ENCODE measurements at places on chromosomes 1 and 21.

GRCh38 chr1:112673592-112674439, 643 bp upstream of the MOV10 start:
- DNase-seq: peak; percentile 4

- DNase-seq: no peak
Observed at GRCh38 chr1:59128784-59129227, 168.1 kb upstream of the FGGY start.

DNA sequence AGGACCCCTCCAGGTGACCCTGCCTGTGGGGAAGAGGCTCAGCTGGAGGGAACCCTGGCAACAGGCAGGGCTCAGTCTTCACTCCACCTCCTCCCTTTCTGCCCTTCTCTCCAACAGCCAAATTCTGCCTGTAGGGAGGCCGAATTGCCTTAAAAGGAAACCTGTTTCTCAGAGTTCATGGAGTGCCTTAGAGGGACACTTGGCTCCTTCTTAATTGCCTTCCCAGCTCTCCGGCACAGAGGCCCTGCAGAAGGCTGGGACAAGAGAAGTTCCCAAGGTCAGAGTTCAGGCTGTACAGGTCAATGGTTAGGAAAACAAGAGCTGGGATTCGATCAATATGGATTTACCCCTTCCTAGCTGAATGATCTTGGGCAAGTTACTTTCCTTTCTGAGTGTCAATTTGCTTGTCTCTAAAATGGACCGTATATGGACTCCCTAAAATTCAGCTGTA, 6.2 kb downstream of the CSRP1 start:
- no peak for DNase-seq

DNA sequence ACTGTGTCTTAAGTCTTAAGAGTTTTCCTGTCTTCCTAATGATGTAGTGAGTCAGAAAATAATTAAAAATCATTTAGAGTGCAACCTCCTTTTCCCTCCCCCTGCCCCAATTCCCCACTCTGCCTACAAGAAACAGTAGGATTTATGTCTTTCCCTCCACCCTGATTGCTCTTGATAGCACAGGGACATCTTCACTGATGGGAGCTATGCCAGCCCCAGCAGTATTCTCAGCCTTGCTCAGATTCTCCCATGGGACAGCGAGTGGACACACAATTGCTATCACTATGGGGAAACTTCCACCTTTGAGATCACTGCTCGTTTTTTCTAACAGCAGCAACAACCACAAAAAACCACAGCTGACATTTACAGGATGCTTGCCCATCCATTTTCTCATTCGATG, 216.6 kb upstream of the PLXNA2 start:
- no peak for DNase-seq
